Head of caudate nucleus (tissue), 42 donors: ENCODE measurements at places on chromosomes 5 and 9.

DNA sequence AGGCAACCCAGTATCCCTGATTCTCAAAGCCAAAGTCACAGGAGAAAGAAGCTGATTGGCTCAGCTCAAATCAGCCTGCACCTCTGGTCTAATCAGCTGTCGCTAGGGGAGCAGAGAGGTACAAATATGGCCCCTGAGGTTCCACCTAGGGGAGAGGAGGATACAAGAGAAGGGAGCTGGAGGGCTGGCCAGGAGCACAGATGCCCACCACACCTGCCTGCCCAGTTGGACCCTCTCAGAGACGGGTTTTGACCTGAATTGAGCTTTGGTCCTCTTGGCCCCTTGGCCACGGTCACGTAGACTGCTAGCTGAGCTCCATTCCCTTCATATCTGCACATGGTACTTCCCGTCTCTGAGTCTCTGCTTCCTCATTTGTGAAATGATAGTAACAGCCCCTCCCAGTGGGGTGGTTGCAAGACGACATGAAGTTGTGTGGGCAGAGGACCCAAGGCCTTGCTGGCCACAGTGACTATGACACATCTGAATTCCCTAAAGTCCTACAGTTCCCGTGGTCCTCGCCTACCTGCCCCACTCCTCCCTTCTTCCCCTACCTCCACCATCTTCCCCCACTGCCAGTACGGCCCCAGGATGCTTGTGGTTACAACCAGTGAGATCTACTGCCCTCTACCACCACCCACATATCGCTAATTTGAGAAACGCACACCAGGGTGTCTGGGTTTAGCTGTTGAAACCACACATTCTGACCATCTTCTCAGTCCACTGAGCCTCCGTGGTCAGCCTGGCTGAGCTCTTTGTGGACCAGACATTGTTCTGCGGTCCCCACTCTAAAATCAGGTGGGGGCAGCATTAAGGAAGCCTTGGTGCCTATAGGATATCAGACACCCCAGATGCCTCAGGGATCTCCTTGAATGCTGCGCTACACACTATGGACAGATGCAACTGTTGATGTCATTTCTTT is 60.3 kb upstream of the NEK6 start:
- no peak for DNase-seq

- DNase-seq = no peak
Measured at GRCh38 chr5:135127439-135128240, 93.6 kb upstream of the PITX1 start.

DNA sequence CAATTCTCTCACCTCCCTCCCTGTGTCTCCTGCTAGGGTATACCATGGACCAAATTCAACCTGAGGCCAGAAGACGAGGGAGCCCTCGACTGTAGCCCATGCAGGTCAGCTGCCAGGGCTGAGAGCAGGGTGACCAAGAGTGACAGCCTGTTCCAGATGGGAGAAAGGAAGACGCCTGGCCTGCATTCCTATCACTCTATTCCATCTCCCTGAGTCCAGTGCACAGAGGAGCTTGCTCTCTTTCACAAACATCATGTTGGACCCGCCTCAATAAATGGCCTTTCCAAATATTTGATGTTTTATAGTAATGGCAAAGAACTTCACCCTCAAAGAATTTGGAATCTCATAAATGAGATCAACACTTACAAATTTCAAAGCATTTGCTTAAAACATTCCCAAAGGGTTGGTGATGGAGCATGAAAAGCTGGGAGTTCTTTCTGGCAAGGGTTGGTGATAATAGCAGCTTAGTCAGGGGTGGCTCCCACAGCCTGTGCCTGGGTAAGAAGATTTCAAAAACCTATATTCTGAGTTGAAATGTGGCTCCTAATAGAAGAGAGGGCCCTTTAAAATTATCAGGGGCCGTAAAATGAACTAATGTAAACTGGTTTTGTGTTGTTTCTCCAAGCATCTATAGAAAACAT is 393.1 kb downstream of the EFNA5 start:
- no peak for DNase-seq

GRCh38 chr5:114099161-114099560 is 262.7 kb upstream of the KCNN2 start:
- no peak for DNase-seq

DNA sequence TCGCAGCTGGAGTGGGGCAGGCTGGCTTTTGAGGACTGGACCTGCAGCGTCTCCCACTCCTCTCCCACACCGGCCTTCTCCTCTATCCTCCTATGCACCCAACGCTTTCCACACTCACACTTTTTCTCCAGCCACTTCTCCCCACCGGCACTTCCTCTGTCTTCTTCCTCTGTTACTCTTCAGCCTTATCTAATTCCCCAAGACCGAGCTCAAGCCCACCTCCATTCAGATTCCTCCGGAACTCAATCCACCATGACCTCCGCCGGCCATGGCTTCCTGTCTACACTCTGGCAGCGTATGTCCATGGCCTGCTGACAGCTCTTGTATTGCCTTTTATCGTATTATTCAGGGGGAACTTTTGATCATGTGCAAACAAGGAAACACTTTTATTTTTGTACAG is 545 bp upstream of the OR2V1 start:
- DNase-seq = no peak

- DNase-seq = no peak
Measured at GRCh38 chr5:96344678-96345577, 88.1 kb downstream of the PCSK1 start.

DNA sequence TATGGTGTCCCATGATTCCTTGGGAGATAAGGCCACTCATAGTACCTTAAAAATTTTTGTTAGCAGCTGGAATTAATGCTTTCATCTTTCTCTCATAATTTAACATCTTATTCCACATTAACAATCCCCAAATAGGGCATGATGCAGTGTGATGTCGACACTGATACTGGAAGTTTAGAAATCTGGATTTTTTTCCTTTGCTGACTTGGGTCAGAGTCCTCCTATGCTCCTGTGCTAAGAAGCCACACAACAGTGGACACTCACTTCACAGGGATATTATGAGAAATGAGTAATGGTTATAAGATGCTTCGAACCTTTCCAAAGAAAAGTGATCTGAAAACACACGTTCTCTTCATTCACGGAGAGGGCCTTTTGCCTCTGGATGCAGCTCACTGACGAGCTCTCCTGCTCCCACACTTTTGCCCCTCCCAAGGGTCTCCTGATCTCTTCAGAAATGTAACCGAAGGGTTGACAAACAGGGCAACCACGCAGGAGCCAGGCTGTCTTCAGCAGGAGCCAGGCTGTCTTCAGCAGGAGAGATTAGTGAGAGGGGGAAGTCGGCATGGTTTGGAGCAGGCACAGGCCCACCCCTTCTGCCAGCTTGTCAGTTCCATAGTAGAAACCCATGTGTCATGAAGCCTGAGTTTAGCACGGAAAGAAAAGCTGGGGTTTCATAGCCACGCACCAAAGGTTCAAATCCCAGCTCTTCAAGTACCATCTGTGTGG is 247.8 kb downstream of the AOPEP start:
- DNase-seq = no peak

DNA sequence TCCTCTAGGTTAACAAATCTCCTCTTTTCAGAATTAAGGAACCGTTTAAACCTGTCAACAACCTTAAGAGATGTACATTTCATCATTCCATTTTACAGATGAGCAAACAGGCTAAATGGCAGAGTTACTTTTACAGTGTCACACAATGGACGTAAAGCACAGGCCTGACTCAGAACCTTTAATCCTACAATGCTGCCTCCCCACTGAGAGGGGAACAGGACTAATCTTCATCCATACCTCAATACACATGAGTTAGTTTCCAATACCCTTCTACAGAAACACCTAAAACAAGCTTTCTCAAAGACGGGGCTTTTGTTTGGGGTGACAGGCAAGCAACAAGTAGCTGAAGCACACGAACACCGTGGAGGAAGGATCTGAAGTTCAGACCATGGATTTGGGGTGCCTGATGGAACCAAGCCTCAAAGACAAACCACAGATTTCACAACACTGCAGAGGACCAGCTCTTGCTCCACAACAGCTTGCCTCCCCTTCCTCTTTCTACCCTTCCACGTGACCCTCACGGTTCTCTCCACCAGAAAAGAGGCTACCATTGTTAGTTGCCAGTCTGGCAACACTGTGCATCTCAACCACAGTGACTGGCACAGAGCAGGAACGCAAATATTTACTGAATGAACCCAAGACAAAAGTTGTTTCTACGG is 1.8 kb downstream of the RNF130 start:
- DNase-seq = peak; percentile 71

DNA sequence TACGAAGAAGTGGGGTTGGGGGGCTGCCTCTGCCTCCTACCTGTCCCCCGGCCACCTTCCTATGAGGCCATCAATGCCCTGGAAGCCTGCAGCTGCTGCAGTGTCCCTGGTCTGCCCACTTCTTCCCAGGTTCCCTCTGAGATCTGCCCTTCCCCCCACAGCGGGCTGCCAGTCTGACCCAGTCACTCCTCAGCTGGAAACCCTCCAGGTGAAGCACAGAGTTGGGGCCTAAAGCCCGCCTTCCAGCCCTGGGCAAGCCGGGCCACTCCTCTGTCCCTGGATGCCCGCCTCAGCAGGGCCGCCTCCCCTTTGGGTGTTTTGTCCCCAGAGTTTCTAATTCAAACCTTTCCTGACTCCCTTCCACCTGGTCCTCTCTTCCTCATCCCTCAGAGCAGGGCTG is 137.0 kb downstream of the RXRA start:
- DNase-seq = no peak

GRCh38 chr5:54703133-54703532 is 185.6 kb downstream of the SNX18 start:
- DNase-seq = no peak

GRCh38 chr5:9657819-9658218 is 27.7 kb upstream of the TAS2R1 start:
- no peak for DNase-seq

DNA sequence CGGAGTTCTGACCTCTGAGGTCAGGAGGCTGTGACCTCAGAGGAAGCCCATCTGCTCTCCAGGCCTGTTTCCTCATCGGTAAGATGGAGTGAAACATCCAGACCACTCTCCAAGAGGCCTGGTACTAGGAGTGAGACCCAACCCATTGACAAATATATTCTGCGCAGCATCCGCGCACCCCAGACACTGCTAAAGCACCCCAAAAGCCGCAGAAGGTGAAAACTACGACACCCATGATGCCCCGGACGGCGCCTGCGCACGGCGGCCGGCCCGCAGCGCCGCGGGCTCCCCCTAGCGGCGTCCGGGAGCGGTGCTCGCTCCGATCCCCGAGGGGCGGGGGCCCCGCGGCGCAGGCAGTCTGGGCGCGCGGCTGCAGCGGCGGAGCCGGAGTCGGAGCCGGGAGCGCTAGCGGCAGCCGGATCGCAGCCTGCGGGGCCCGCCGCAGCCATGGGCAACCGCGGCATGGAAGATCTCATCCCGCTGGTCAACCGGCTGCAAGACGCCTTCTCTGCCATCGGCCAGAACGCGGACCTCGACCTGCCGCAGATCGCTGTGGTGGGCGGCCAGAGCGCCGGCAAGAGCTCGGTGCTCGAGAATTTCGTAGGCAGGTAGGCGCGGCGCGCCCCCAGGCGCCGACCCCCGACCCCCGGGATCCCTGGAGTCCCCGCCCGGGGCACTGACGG is at the start of gene DNM1:
Gene DNM1, plus strand, starts transcription at position 356 of the 683 bp plus-strand sequence. Its CDS starts 92 bp downstream, at position 448.
- DNase-seq = peak; percentile 80

DNA sequence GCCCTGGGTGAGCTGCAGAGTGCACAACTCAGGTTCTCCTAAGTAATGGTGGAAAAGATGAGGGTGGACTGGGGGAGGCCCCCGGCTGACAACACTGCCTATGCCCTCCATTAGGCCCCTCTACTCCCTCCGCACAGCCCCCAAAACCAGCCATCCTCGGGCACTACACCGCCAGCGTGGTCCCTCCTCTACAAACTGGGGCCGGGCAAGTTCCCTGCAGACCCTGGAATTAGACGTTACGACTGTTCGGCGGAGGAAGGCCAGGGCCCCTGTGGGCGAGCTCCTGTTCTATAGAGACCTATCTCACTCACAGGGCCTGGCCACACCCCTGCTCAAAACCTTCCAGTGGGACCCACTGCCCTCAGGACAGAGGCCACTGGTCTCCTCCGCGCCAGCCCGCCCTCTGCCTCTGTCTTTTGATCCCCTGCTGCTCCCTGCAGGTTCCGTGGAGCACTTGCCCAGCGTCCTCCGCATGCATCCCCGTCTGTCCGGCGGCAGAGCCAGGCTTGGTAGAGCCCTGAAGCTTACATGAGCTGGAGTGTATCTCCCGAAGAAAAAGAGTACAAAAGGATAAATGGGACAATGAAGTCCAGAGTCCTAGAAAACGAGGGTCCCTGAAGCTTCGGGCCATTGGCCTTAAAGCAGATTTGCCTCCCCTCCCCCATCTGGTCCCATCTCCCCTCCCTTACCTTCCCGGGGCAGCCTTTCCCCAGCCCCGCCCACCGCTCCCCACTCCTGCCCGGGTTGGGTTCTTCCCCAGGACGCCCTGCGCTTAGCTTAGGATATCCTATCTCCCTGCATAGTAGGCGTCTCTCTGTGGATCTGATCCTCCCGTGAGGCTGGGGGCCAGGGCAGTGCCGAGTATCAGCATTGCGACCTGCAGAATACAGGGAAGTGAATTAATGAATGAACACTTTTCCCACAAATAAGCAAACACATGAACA is 71.3 kb downstream of the HRH2 start:
- DNase-seq = no peak

DNA sequence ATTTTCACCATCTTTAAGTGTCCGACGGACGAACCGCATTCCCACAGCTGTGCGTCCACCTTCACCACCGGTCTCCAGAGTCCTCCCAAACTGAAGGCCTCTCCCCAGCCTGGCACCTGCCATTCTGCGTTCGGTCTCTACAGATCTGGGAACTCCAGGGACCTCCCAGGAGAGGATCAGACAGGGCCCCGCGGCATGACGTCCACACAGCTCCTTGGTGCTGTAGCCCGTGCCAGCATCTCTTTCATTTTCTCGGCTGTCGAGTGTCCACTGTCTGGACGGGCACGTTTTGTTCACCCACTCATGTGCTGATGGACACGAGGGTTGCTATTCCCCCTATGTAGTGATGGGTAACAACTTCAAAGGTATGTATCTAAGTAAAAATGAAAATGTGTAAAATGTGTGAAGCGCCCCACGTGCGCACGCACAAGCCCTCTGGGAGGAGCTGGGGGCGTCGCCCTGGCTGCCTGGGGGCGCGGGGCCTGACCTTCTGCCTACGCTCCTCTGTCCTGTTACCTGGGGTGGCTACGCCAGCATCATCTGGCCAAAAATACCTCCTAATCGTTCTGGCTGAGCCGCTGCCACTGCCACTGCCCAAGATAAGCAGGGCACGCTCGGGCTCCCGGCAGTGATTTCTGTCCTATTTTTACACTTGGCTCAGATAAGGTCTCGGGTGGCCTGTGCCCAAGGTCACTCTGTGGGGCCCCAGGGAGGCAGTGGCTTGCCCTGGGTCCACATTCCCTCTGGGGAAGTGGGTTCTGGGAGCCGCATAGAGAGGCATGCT is 10.8 kb upstream of the SLC12A7 start:
- DNase-seq = no peak
